Body of pancreas (tissue), 4 donors: ENCODE measurements at places on chromosomes 12 and 14. TPM values are rescaled to one million over a fixed set of nuclear protein-coding genes. Genes with fewer than 3 reads are reported as not detected.

PYGL gene
- 11.9 TPM for total RNA-seq

- H3K4me1 ChIP-seq = peaks cover 18% of the 10 kb centered on the region
- H3K27me3 ChIP-seq = no peaks in the 10 kb centered on the region
- H3K36me3 ChIP-seq = no peaks in the 10 kb centered on the region
- H3K27ac ChIP-seq = peak overlapping the region; percentile 11
- peak; percentile 76 for DNase-seq
Measured at GRCh38 chr14:55752580-55753390, 172.8 kb downstream of the KTN1 start.

- peak overlapping the region; percentile 47 for H3K27ac ChIP-seq
- H3K4me1 ChIP-seq = peaks cover 14% of the 10 kb centered on the region
- no peak overlapping the region for H3K4me3 ChIP-seq
- no peaks in the 10 kb centered on the region for H3K27me3 ChIP-seq
- peak; percentile 89 for DNase-seq
Measured at GRCh38 chr14:59342516-59343484, 122.4 kb downstream of the GPR135 start.

KCNH5 gene
- not detected for total RNA-seq

- H3K4me1 ChIP-seq = peaks cover 7% of the 10 kb centered on the region
- H3K4me3 ChIP-seq = no peak overlapping the region
- H3K27me3 ChIP-seq = no peaks in the 10 kb centered on the region
- H3K36me3 ChIP-seq = no peaks in the 10 kb centered on the region
- H3K27ac ChIP-seq = no peak overlapping the region
- no peak for DNase-seq
Measured at GRCh38 chr12:42277396-42278127, 39.5 kb upstream of the YAF2 start.

KCNC2 gene
- 0.26 TPM for total RNA-seq

GRCh38 chr12:80710727-80711449 lies 3.5 kb downstream of the MYF6 start:
- H3K27me3 ChIP-seq = no peaks in the 10 kb centered on the region
- H3K36me3 ChIP-seq = no peaks in the 10 kb centered on the region
- no peak overlapping the region for H3K27ac ChIP-seq
- DNase-seq = no peak
- peaks cover 11% of the 10 kb centered on the region for H3K4me1 ChIP-seq

- DNase-seq = peak; percentile 79
- no peaks in the 10 kb centered on the region for H3K36me3 ChIP-seq
- H3K4me1 ChIP-seq = peaks cover 14% of the 10 kb centered on the region
- H3K27me3 ChIP-seq = no peaks in the 10 kb centered on the region
- no peak overlapping the region for H3K4me3 ChIP-seq
Measured at GRCh38 chr14:76844223-76844622, 18.0 kb downstream of the LRRC74A start.

SMIM41 gene
- 0.26 TPM for total RNA-seq

DNA sequence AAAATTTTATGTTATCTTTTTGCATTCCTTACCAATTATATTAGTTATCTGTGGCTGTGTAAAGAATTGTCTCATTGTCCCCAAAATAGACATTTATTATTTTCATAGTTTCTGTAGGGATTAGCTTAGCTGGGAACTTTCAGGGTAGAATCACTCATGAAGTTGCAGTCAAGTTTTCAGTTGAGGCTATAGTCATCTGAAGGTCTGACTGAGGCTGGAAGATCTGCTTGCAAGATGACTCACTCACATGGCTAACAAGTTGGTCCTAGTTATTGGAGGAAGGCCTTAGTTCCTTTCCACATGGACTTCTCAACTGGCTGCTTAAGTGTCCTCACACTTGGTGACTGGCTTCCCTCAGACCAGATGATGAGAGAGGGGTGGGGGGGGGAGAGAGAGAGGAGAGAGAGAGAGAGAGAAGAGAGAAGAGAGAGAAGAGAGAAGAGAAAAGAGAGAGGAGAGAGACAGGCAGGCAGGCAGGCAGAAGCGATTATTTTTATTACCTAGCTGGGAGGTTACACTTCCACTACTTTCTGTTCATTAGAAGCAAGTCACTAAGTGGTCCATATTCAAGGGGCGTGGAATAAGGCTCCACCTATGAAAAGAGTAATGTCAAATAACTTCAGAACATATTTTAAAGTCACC lies 6.4 kb downstream of the AP5M1 start:
- no peak overlapping the region for H3K4me3 ChIP-seq
- DNase-seq = no peak
- no peaks in the 10 kb centered on the region for H3K27me3 ChIP-seq
- peaks cover 3% of the 10 kb centered on the region for H3K36me3 ChIP-seq
- no peak overlapping the region for H3K27ac ChIP-seq

- no peak overlapping the region for H3K4me3 ChIP-seq
- DNase-seq = no peak
- no peak overlapping the region for H3K27ac ChIP-seq
- H3K27me3 ChIP-seq = no peaks in the 10 kb centered on the region
Measured at GRCh38 chr12:68505970-68506369, 104.7 kb upstream of the RAP1B start.

- H3K4me1 ChIP-seq = peaks cover 14% of the 10 kb centered on the region
- no peaks in the 10 kb centered on the region for H3K36me3 ChIP-seq
- H3K27me3 ChIP-seq = no peaks in the 10 kb centered on the region
- peak; percentile 19 for DNase-seq
- H3K4me3 ChIP-seq = no peak overlapping the region
Measured at GRCh38 chr14:63045612-63046320, 508 bp upstream of the KCNH5 start.

- no peak overlapping the region for H3K27ac ChIP-seq
- no peak overlapping the region for H3K4me3 ChIP-seq
- H3K4me1 ChIP-seq = peaks cover 22% of the 10 kb centered on the region
- DNase-seq = no peak
- no peaks in the 10 kb centered on the region for H3K27me3 ChIP-seq
- H3K36me3 ChIP-seq = no peaks in the 10 kb centered on the region
Measured at GRCh38 chr12:49231878-49232655, 32.8 kb upstream of the TUBA1C start.

- peaks cover 13% of the 10 kb centered on the region for H3K4me1 ChIP-seq
- no peak overlapping the region for H3K27ac ChIP-seq
- no peaks in the 10 kb centered on the region for H3K36me3 ChIP-seq
- H3K27me3 ChIP-seq = no peaks in the 10 kb centered on the region
- no peak overlapping the region for H3K4me3 ChIP-seq
- no peak for DNase-seq
Measured at GRCh38 chr14:99389174-99389826, 91.4 kb downstream of the SETD3 start.

DNA sequence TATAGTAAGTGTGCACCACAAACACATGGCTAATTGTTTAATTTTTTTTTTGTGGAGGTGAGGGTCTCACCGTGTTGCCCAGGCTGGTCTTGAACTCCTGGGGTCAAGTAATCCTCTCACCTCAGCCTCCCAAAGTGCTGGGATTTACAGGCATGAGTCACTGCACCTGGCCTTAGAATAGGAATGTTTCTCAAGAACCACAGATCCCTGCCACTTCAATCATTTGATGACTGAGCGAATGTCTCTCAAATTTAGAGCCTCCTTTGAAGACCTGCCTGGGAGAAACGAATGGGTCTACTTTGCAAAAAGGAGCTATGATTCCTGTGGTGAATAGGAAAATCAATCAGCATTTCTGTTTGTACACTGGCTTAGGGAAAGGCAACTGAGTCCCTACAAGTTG lies 33.5 kb upstream of the CHST11 start:
- H3K36me3 ChIP-seq = no peaks in the 10 kb centered on the region
- no peak overlapping the region for H3K4me3 ChIP-seq
- DNase-seq = no peak

CCDC175 gene
- not detected for total RNA-seq
